ENCODE measurements at places on chromosomes 2 and 18. TPM values are rescaled to one million over a fixed set of nuclear protein-coding genes. Genes with fewer than 3 reads are reported as not detected.

DNA sequence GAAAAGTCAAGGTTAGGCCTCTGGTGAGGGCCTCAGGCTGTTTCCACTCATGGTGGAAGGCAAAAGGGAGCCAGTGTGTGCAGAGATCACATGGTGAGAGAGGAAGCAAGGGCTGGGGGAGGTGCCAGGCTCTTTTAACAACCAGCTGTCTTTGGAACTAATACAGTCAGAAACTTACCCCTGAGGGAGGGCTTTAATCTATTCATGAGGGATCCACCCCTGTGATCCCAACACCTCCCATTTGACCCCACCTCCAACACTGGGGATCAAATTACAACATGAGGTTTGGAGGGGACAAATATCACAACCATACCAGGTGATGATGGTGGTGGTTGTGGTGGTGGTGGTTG lies 10.9 kb downstream of the POLI start:
- no peak for DNase-seq

GRCh38 chr2:74671479-74671878 lies 17.4 kb downstream of the SEMA4F start:
- DNase-seq, result no peak

- DNase-seq, result no peak
These were observed 175.6 kb downstream of the FMNL2 start for GRCh38 chr2:152510621-152511020.

GRCh38 chr2:30649278-30649677 lies 158.0 kb downstream of the CAPN13 start:
- no peak for DNase-seq

GRCh38 chr18:62720048-62720447 lies 4.7 kb downstream of the PHLPP1 start:
- no peak for DNase-seq

DNA sequence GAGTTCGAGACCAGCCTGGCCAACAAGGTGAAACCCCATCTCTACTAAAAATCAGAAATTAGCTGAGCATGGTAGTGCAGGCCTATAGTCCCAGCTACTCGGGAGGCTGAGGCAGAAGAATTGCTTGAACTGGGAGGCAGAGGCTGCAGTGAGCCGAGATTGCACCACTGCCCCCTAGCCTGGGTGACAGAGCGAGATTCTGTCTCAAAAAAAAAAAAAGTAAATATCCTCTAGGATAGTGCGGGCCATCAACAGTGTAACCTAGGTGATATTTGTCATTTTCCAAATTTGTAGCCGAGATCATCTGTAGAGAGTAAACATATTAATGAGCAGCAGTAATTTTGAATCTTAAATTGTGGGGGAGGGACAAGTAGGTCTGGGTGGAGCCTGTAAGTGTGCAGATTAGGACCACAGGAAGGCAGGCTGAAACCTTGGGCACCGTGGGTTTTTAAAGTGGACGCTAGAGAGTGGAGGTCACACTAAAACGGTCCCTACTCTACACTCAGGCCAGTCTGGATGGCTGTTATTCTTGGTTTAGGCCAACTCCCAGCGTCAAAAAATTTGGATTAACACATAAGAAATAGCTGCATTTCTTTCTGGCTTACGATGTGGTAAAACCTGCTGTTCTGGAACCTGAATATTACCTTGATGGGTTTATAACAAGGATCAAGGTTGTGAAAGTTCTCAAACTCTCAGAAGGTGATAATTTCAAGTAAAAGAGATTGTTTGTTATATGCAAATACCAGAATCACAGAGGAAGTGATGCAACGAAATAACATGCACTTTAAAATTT lies 22.7 kb upstream of the TET3 start:
- DNase-seq, result no peak

- DNase-seq, result no peak
These were observed 260.6 kb upstream of the SKOR2 start for GRCh38 chr18:47512056-47512455.

GRCh38 chr2:181724662-181725061 lies 44.3 kb upstream of the NEUROD1 start:
- no peak for DNase-seq

GRCh38 chr2:126664639-126665038 lies 8.7 kb downstream of the GYPC start:
- no peak for DNase-seq

Gene IL36G
- not detected for polyA plus RNA-seq

Gene SCN9A
- polyA plus RNA-seq, result 1.7 TPM
